CMK (cell line): ENCODE measurements at places on chromosomes 5 and 9.

GRCh38 chr5:56480705-56481427 is 247.7 kb upstream of the ANKRD55 start:
- no peak for DNase-seq

- no peak for DNase-seq
Measured at GRCh38 chr5:91556-92263, at the start of gene PLEKHG4B. TSS of gene PLEKHG4B (plus strand) at chr5:92168. CDS start at chr5:92232, 64 bp downstream.

DNA sequence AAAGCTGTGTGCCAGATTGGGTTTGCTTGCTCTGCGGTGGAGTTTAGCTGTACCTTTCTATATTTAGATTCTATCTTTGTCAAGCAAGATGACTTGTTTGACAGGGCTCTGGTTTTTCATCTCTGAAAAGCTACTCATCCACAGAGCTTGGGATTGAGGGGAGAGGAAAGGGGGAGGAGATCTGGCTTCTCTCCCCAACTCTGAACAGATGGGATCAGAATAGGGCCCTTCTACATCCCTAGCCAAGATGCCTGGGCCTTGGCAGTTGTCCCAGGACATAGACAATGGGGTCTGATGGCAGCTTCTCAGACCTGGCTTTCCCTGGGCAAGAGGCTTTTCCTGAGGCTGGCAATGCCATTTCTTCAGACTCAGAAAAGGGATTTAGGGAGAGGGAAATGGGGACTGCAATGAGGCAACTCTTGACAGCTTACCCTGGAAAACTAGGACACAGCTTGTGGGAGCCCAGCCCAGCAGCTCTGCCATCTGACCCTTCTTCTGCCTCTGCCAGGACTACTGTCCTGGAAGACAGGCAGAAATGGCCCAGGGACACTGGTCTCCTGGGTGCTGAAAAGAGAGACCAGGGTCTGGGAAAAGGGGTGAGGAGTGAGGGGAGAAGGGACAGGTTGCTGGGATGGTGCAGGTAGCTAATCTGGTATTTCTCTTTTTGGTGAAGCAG is 50.2 kb upstream of the ASTN2 start:
- DNase-seq = no peak

DNA sequence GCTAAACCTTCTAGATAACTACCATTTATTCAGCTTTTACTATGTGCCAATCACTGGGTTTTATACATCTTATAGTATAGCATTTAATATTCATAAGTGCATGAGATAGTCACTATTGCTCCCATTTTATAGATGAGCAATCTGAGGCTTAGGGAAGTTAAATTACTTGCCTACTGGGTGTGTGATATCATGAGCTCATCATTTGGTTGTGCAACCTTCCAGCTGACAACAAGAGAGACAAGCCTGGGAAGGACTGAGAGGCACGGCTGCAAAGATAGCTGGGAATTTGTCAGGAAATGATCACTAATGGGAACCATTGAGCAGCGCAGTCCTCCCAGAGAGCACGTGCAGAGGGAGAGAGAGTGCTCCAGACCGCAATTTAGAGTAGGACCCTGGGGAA is 481.6 kb upstream of the KIF2A start:
- no peak for DNase-seq

GRCh38 chr9:110886832-110887231 is 151.4 kb downstream of the LPAR1 start:
- no peak for DNase-seq

DNA sequence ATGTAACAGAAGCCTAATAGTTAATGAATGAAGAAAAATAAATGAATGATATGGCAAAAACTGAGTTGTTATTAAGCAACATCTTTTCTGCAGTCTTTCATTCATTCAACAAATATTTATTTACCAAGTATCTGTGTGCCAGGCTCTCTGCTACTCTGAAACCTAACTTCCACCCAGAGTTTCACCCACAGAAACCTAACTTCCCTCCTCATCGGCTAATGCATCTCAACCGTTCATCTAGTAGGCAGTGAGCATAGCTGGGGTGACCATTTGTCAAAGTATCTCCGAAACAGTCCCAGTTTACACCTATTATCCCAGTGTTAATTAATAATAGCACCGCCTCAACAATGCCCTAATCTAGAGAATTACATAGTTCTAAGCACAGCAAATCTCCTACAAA is 1.5 kb downstream of the TTC39B start:
- DNase-seq = no peak

- DNase-seq = peak; percentile 41
Measured at GRCh38 chr5:65825408-65826328, 100.7 kb upstream of the ERBIN start.

GRCh38 chr9:34689512-34689911 is 1.6 kb downstream of the CCL19 start:
- DNase-seq = no peak

DNA sequence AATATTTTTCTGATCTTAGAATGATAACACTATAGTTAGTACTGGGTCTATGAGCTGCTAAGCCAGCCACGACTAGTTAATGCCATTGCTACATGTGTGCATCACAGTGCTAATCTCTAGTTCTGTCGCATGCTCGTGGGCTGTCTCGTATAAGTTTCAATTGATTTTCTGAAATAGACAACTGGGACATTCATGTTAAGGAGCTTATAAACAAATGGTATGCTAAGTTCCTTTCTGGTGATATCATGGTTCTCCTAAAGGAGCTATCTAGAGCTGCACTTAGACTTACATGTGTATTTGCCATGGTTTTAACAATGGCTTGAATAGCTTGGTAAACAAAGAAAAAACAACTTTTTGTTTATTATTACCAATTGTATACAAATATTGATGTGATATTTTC is 46.2 kb downstream of the F2RL2 start:
- no peak for DNase-seq

- no peak for DNase-seq
Measured at GRCh38 chr9:109791003-109791677, 11.1 kb downstream of the PALM2AKAP2 start.

DNA sequence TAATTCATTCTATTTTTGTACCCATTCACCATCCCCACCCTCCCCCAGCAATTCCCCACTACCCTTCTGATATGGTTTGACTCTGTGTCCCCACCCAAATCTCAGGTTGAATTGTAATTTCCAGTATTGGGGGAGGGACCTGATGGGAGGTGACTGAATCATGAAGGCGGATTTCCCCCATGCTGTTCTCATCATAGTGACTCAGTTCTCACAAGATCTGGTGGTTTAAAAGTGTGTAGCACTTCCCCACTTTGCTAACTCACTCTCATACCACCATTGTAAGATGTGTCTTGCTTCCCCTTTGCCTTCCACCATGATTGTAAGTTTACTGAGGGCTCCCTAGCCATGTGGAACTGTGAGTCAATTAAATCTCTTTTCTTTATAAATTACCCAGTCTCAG is 25.9 kb upstream of the TESK1 start:
- DNase-seq = no peak

DNA sequence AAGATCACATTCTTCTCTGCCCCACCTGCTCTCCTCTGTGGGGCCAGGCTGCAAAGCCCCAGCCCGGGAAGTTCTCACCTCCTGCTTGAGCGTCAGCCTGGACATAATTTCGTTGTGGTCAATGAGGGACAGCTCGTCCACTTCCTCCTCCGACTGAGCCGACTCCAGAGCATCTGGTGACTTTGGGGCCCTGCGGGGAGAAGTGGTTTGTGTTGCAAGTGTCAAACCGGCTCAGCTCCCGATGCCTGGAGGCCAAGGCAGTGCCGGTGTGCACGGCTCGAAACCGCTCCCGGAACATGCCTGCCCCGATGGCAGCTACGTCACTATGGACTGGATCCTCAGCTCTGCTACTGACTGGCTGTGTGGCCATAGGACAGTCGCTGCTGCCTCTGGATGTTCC is 52.8 kb downstream of the PRRT1B start:
- DNase-seq = no peak

- DNase-seq = no peak
Measured at GRCh38 chr5:147426640-147427327, 83.1 kb downstream of the DPYSL3 start.

GRCh38 chr5:126198531-126198930 is 224.7 kb upstream of the GRAMD2B start:
- DNase-seq = no peak

GRCh38 chr9:132192728-132193127 is 30.9 kb downstream of the NTNG2 start:
- no peak for DNase-seq

DNA sequence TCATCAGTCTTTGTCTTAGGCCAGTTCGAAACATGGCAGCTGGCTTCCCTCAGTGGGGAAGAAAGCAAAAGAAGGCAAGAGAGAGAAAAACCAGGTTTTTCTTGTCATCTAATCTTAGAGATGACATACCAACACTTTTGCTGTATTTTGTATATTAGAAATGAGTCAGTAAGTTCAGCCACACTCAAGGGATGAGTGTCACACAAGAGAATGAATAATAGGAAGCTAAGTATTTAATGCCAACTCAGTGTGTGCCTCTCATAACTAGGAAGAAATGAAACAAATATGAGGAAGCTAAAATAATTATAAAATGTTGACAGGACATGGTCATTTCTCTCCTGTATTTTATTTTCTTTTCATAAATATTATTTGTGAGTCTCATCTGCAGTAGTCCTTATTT is 65.3 kb downstream of the CDH12 start:
- DNase-seq = no peak

DNA sequence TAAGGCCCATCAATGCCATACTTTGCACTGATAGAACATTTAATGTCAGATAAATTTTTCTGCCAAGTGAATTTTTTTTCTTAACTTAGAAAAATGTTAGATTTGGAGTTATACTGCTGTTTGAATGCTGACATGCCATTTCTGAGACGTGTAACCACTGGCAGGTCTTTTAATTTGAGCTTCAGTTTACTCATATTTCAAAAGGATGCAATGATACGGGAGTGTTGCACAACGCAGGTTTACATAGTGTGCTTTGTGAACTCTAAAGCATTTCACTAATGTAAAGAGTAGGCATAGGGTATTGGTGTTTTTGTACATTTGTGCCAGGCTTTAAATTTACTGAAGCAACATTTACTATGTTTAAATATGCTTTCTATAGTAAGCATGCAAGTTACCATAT is 4.2 kb downstream of the ZBTB43 start:
- no peak for DNase-seq

DNA sequence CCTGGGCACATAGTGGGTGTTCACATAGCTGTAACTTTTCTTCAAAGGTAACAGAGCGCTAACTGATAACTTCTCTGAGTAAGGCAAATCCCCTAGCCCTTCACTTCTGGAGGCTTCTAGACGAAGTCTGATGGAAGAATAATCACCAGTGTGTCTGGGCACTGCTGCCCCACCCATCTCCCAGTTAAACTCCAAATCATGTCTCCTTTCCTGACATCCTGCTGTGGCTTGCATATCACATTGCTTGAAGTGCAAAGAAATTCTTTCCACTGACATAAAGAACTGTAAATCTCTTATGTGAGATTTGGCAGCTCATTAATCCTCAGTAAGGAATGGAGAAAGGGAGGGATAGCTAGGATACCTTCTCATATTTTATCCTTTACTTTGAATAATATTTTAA is 74.6 kb downstream of the MARCHF11 start:
- no peak for DNase-seq

DNA sequence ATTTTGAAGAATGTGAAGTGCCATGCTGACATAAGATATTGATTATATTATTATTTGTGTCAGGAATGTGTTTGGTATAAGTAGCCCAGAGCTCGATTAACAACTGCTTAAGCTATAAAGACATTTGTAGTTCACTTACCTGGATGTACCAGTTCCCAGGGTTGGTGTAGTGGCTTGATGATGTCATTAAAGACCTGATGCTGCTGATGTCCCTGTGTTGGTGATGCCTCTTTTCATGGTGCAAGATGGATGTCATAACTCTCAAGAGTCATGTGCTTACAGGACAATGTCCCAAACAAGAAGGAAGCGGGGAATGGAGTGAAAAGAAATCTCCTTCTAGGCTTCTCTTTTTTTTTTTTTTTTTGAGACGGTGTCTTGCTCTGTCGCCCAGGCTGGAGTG is 11.5 kb upstream of the GDNF start:
- DNase-seq = no peak

- no peak for DNase-seq
Measured at GRCh38 chr5:141706121-141706520, 24.1 kb upstream of the ARAP3 start.

- no peak for DNase-seq
Measured at GRCh38 chr9:116163293-116164055, 9.9 kb downstream of the PAPPA start.
